Left kidney (tissue), 8 donors: ENCODE measurements at places on chromosomes 2 and 18. TPM values are rescaled to one million over a fixed set of nuclear protein-coding genes. Genes with fewer than 3 reads are reported as not detected.

Gene GULP1
- 67.8 TPM for polyA plus RNA-seq

Gene NAT8
- 18.6 TPM for polyA plus RNA-seq

DNA sequence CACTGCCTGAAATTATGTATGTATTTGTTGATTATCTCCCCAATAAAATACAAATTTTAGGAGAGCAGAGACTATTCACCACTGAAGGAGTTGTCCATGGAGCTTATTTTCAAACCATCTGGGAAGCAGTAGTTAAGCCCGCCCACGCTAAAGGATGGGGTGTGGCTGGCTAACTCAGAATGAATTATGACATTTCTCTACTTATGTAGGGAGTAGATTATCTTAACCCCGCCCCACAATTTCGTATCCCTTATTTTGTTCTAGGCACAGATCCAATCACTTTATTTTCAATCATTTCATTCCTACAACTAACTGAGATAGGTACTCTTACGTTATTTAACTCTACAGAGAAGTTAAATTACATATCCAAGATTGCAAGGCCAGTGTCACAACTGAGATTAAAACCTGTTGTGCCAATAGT, 1.4 kb upstream of the LAPTM4A start:
- peak; percentile 63 for DNase-seq

DNA sequence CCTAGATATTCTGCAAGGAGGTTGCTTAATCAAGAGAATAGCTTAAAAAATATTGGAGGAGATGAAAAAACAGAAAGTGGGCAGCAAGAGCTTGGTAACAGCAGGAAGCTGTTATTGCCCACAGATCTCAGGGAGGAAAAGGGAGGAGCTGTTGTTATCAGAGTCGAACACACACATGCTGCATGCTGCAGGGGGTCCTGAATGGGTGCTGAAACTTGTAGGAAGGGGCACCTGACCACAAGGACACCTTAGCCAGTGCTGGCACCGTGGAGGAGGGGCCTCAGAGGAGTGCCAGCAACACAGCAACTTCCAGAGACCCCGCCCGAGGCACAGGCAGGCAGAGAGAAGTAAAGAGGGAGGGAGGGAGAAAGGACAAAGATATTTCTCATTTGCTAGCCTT, 332.9 kb downstream of the SOCS6 start:
- no peak for DNase-seq

- DNase-seq: no peak
These were observed 81.8 kb downstream of the VAPA start for GRCh38 chr18:9995631-9996030.

Gene DSC2
- polyA plus RNA-seq: 48.3 TPM

DNA sequence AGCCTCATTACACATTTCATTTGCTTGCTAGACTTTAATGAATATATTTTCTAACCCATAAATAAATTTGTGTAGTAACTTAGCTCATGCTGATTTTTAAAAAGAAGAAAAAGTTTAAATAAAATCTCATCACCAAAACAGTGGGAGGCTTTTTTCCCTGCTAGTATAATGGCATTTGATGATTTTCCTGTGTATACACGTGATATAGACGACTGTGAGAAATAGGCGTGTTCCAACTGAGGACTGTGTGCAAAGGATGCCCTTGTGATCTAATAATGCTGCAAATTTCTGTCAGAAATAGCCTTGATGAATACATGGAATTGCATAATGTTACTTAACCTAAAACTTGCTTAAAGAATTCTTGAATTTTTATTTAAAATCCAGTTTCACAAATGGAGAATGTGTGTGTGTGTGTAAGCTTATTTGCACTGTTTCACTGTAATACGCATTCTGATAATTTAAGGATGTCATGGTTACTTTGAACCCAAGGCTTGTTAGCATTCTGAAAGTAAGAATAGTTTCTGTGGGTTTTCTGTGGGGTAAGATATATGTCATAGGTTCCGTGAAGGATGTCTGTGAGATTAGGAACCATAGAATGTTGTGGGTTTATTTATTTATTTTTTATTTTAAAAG, 178.0 kb downstream of the DLGAP1 start:
- DNase-seq: no peak

Gene POTEJ
- not detected for polyA plus RNA-seq
